NCI-H510A treated with DMSO at 0.1 percent for 48 hours (cell line): ENCODE measurements at places on chromosomes 7 and 10.

DNA sequence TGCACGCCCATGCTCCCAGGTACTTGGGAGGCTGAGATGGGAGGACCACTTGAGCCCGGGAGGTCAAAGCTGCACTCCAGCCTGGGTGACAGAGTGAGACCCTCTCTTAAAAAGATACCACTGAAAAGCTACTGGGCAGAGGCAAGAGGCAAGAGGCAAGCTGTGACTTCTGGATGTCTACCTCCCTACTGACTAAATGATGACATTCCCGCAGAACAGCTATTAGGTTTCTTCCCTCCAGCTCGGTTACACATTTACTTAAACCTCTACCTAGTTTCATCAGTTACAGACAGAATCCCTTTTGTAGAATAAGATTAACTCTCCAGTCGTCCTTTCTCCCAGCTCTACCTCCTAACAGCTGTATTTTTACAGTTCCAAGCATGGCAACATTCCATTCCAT lies 21.2 kb downstream of the RHEB start:
- DNase-seq, result no peak

DNA sequence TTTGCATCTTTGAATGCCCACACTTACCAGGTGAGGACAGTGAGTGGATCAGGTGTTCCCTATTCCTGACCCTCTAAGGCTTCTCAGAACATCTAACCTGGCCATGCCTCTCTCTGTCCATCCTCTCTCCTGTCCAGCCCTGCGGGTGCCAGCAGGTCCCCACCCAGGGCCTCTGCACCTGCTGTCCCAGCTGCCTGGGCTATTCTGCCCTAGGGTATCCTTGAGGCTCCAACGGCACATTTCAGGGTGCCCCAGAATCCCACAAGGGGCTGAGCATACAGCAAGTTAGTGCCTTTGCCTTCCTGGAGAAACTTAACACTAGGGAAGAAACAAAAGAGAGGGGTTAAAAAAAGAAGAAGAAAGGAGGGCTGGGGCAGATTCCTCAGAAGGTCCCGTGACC lies 107.4 kb downstream of the UNCX start:
- DNase-seq, result no peak

DNA sequence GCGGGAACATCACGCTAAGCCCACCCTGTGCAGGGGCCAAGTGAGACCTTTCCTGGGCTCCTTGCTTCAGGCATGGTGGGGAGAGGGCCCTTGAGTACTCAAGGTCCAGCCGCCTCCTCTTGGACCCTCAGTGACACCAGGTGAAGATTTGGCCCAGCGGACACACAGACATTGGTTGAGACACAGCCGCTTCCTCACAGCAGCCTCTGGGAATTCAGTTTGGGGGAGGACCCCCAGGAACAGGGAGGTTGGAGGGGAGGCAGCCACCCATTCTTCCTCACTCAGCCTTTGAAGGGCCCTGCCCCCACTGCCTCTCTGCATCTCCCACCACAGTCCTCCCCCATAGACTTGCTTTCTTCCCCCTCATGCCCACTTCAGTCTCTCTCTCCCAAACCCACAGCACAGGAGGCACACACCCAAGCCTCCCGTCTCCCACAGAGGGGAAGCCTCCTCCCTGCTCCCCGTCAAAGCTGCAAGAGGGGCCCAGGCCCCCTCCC lies 31.9 kb downstream of the ANXA8 start:
- no peak for DNase-seq

GRCh38 chr10:83848677-83849076 lies 290.6 kb upstream of the GHITM start:
- DNase-seq, result no peak

DNA sequence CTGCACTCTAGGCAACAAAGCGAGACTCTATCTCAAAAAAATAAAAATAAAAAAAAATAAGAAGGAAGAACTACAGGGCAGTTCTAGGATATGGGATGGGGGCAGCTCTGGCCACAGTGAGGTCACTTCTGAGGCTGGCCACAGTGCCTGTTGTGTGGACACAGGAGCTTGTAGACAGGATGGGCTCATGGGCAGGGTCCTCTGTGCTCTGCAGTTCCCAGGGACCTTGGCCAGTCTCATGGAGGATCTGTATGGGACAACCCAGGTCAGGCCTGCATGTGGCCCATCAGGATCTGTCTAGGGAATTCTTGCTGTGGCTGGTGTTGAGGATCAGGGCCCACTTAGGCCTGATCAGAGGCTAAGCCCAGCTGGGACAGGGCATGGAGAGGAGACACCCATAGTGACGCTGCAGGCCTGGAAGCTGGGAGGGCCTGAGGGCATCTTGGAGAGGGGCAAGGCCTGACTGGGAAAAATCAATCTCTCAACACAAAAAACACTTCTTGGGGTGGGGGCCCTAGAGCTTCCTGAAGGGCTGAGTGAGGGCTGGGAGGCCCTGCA lies 19.4 kb upstream of the PAX2 start:
- DNase-seq, result no peak

GRCh38 chr10:132036153-132036886 lies 29.4 kb upstream of the JAKMIP3 start:
- DNase-seq, result no peak

DNA sequence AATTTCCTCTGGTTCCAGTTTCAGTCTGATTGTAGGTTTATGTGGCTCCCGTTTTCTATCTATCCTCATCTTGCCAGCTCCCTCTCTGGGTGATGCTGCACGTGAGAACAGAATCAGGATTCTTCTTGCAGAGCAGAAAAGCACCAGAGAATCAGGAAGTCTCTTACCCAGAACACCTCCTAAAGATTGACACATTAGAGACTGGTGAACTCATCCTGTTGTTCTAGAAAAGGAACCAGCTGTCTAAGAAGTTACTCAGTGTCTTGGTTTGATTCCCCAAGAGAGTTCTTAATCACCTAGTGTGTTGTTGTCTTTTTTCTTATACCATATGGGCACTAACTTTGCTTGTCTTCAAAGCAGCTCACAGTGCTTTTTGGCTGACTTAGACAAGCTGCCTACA lies 152.4 kb downstream of the DGKI start:
- no peak for DNase-seq

- DNase-seq, result no peak
Measured at GRCh38 chr10:118209215-118209614, 132.9 kb downstream of the FAM204A start.

DNA sequence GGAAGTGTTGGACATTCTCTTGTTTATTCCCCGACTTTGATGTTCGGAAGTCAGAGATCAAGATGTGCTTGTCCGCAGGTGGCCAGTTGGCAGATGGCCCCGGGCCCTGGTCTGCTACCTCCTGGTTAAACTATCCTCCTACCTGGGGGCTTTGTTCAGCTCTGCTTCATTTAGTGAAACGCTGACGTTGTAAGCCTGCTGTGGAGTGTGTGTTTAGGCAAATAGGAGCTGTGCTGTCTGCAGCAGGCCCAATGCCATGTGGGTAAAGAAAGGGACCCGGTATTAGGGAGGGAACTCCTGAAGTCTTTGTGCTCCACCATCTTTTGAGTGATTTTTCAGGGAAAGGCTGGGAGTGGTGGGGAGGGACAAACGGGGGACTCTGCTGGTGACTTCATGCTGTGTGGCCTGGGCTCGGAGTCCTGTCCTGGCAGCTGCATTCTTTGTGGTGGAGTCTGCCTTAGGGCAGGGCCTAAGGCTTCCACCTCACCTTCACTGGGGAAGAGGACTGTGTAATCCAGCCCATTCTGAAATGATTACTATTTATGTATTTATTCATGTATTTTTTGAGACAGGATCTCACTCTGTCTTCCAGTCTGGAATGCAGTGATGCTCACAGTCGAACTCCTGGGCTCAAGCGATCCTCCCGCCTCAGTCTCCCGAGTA lies 171.1 kb upstream of the KLF6 start:
- peak; percentile 66 for DNase-seq

DNA sequence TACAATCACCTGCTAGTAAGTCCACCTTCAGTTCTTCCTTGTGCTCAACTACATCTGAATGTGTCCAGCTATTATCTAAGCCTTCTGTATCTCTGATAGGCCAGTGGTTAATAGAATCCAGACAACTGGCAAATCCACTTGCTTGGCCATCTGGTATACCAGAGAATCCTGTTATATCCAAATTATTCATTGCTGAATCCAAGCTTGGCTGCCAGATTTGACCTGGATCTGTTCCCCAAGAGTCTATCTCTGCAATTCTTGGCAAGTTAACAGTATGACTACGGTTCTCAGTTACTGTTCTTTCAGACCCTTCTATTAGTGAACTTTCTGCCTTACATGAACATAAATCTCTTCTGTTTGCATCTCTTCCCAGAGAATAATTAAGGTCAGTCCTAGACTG lies 154.6 kb upstream of the TARP start:
- DNase-seq, result no peak

DNA sequence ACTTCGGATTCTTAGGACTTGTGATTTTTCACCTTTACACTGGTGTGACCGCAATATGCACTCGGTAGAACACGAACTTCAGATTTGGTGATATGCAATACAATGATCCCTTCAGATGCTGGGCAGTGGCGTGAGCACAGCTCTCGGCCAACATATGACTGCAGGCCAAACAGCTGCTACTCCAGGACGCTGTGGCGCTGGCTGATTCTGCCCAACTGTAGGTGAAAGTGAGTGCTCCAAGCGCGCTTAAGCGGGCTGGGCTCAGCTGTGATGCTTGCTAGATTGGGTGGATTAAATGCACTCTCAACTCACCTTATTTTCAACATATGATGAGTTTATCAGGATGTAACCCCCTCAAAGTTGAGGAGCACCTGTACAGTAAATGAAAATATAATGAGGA lies 137.6 kb upstream of the RET start:
- no peak for DNase-seq

GRCh38 chr7:133846203-133846945 lies 280.8 kb upstream of the LRGUK start:
- DNase-seq, result no peak

GRCh38 chr10:89973326-89973725 lies 271.9 kb downstream of the KIF20B start:
- DNase-seq, result no peak

GRCh38 chr7:80439894-80440821 lies 71.7 kb downstream of the GNAT3 start:
- DNase-seq, result no peak

DNA sequence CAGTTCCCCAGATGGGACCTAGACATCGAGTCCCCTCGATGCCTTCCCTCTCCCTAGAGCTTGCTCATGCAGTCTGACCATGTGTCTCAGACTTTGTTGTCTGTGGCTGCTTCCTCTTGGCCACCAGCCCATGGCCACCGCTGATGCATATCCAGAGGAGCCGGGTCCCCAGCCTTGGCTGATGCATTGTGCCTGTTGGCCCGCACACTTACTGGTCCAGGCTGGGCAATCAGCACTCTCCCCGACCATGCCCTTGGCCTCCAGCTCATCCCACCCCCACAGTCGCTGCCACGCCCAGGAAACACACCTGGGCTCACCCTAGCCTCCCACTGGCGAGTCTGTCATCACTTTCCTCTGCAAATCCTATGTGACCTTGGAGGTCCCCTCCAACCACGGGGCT lies 10.1 kb downstream of the NPC1L1 start:
- no peak for DNase-seq

DNA sequence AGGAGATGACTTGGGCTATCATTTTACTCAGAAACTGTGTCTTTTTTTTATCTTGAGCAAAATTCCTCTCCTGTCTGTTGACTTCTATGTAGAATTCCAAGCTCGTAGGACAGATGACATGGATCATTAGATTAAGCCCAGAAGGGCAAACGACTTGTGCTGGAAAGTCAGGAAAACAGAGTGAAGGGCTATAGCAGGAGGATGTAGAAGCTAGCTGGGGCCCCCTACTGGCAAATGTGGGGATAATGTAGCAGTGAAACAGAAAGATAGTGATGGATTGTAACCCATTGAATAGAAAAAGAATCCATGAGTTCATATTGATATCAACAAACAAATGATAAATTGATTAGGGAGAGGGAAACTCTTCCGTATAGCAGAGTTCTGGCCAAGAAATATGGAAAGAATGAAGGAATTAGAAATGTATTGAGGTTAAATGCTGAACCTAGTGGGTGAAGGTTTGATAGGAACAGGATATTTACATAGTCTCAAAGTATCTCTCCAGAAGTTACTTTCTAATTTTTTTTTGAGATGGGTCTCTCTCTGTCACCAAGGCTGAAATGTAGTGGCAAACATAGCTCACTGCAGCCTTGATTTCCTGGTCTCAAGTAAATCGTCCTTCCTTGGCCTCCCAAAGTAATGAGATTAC lies 103.6 kb downstream of the LYZL1 start:
- DNase-seq, result peak; percentile 49

GRCh38 chr10:47413531-47414226 lies 29.6 kb upstream of the ZNF488 start:
- DNase-seq, result no peak

GRCh38 chr7:104891949-104892348 lies 122.1 kb upstream of the KMT2E start:
- no peak for DNase-seq

DNA sequence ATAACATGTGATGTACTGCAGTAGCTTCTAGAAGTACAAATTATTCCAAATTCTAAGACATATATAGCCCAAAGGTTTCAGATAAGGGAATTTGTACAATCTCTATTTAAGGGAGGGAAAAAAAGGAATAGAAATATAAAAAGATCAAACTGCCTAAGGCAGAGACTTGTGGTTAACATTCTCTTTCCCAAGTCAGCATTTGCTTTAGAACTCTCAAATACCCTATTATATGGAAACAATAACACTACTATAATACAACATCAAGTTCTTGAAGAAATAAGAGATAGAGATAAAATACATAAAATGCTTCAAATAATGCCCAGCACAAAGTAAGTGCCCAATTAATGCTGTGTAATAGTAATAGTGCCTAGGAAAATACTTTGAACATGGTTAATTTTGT lies 123.1 kb downstream of the CRPPA start:
- DNase-seq, result no peak

GRCh38 chr10:103787331-103787730 lies 68.0 kb downstream of the SH3PXD2A start:
- DNase-seq, result no peak

- DNase-seq, result no peak
Measured at GRCh38 chr7:10655031-10655430, 318.6 kb upstream of the PHF14 start.

- no peak for DNase-seq
Measured at GRCh38 chr7:122975341-122975740, 20.2 kb downstream of the TAS2R16 start.

DNA sequence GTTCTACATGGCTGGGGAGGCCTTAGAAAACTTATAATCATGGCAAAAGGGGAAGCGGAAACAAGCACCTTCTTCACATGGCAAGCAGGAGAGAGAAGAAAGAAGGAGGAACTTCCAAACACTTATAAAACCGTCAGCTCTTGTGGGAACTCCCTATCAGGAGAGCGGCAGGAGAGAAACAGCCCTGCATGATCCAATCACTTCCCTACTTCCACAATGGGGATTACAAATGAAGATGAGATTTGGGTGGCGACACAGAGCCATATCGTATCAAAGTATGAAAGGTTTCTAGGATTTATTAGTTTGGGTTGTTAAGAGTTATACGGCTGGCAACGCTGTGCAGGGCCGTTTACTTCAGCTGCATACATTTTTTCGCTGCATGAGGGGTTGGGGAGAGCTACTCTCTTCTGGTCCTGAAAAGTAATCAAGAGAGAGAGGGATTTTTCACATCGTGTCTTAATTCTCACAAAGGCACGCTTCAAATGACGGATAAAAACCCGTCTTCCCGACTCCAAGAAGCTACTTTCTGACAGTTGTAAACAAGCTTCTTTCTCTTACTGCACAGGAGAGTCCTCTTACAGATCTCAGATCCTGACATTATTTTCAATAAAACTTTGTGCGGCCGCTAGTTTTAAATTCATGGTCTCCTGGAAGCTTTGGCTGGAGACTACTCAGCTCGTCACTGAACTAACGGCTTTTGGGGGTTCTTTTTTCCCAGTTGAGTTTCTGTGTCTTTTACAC lies 751 bp upstream of the GTPBP10 start:
- DNase-seq, result peak; percentile 24
